ENCODE measurements at places on chromosomes 4 and X.

- DNase-seq: no peak
Measured at GRCh38 chrX:112844250-112844649, 3.6 kb upstream of the AMOT start.

GRCh38 chr4:71231129-71232055 is 107.4 kb upstream of the SLC4A4 start:
- DNase-seq: peak; percentile 73

DNA sequence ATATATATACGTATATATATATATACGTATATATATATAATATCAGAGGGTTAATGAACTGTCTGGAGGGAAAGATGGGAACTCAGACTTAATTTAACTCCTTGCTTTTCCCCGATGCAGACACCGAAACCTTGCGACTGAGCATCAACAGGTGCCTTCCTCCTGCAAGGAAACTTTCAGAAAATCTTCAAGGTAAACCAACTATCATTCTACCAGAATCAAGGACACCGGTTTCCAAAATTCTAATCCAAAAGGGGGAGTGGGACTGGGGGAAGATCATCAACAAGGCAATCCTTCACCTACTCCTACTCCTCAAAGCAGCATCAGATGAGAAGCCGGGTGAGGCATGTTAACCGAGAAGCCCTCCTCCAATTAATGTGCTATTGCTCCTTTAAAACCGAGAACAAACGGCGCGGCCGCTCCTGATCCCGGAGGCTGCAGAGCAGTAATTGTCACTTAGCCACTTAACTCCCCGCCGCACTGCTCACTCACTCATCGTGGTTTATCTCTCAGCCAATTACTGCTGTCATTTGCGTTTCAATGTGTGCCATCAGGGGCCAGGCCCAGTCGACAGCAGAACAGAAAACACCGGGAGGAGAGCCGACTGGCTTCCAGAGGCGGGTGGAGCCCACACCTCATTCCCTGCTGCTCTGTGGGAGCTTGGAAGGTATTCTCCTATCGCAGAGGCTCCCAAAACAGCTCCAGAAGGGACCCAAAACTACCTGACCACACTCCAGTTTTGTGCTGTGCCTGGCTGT is 61.7 kb downstream of the MAML3 start:
- no peak for DNase-seq

DNA sequence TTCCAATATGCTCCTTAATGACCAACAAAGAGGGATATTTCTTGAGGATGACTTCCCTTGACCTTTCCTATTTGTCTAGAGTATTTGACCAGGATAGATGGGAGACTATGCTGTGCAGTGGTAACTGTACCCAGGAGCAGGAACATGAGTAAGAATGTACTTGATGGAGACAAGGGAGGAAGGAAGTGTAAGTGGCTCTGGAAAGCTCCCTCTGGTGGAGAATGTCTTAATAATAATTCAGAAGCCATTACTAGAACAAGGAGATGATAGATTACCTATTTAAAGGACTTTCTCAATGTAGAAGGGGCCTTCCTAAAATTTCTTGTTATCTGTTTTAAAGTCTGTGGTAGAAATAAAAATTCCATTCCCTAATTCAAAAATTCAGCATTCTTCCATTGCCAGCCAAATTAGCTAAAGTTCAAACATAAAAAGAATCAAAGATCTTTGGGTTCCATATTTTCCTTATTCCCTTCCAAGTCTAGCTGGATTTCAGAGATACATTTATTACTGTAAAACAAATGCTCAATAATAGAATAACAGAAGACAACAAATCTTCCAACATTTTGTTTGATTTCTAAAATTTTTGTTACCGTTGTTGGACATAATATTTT is 83.8 kb downstream of the GRID2 start:
- DNase-seq: peak; percentile 20

DNA sequence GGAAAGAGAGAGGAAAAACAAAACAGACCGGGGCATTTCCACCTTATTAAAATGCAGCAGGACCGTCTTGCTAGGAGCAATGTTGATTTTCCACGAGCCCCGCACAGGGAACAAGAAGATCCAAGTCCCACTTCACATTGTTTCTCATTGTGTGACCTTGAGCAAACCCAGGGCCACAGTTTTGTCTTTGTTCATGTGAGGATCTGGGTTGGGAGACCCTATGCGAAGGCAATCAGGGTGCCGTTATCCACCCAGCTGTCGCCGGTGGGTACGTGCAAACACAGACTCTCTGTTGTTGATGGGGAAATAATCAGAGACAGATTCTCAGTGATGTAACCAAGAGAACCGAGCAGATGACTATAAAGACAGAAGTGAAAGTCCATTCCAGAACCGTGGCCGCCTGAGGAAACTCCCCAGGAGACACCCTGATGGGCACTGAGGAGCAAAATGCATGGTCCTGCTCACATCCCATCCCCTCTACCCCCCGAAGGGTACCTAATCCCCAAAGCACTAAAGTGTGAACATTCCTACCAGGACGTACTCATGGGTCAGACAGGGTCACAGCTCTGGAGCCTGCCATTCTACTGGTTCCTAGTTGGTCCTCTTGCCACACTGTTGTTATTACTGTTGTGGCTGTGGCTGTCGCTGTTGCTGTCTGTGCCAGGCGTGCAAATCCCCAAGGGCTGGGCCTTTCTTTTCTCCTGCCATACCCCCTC is 102.7 kb upstream of the RBPJ start:
- DNase-seq: no peak

DNA sequence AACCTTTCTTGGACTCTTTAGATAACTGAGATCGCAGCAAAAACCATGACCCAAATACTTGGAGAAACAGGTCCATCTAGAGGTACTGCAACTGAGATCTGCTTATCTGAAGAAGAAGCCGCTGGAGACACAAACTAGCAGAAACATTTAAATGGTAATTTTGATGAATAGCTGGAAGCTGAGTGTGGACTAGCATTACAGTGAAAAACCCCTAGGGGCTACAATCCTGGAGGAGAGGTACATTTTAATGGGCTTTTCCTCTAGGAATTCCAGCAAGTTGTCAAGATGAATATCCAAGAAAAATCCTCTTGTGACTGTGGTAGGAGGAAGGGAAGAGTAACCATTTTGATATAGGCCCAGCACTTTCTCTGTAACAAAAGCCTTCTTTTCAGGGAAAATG is 592.5 kb upstream of the GRIA3 start:
- no peak for DNase-seq

GRCh38 chr4:145881576-145881975 is 57.0 kb downstream of the ZNF827 start:
- DNase-seq: no peak

DNA sequence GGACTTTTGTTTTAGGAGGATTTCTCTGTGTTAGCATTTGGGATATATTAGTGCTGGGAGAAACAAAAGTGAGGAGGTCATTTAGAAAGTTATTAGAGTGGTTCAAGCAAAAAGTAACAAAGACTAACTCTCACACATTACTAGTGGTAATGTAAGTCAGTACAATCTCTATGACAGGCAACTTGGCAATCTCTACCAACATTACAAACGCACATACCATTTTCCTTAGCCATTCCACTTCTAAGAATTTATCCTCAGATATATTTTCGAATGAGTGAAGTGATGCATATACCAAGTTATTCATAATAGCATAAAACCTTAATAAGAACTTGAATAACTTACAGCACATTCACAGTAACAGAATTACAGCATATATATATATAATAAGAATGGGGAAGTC is 146.2 kb downstream of the PRSS12 start:
- DNase-seq: no peak

- DNase-seq: no peak
Measured at GRCh38 chrX:30948051-30948450, 59.0 kb upstream of the TAB3 start.

DNA sequence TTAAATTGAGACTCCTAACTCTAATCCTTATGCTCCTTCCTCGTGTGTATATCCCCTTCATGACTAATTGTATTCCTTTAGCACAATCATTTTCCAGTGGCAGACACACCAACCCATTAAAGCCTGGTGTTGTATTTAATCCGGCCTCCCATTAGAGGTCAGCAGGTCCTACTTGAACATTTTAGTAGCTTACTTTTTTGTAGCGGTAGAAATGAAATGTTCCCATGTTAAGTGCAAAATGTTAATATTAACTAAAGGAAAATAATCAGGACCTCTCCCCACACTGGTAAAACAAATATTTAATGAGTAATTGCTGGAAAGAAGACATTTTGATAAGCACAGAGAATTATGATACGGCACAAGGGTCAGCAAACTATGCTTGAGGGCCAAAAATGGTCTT is 3.4 kb downstream of the RAB33B start:
- no peak for DNase-seq

- no peak for DNase-seq
Measured at GRCh38 chr4:59945277-59945676, 1254.8 kb upstream of the ADGRL3 start.

DNA sequence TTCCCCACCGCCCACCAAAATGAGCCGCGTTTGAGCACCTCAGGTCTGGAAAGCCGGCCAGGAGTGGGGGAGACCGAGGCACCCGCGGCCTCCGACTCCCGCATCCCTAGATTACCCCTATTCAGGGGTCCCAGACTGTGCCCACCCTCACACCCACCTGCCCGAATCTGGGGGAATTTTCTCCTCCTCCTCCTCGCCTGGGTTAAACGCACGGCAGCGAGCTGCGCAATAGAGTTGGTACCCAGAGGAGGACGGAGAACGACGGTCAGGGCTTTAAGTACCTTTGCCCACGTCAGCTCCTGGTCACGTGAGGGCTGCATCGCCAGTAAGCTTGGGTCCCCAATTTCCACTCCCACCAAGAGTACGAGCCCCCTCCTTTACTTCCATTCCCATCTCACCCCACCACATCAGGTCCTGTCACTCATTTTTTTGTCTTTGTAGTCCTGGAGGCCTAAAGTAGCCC is at the start of gene ARMCX2:
TSS of gene ARMCX2 (minus strand) at position 250 of the 463 bp plus-strand sequence. CDS start 2,262 bp downstream, outside the sequence.
- DNase-seq: peak; percentile 79

DNA sequence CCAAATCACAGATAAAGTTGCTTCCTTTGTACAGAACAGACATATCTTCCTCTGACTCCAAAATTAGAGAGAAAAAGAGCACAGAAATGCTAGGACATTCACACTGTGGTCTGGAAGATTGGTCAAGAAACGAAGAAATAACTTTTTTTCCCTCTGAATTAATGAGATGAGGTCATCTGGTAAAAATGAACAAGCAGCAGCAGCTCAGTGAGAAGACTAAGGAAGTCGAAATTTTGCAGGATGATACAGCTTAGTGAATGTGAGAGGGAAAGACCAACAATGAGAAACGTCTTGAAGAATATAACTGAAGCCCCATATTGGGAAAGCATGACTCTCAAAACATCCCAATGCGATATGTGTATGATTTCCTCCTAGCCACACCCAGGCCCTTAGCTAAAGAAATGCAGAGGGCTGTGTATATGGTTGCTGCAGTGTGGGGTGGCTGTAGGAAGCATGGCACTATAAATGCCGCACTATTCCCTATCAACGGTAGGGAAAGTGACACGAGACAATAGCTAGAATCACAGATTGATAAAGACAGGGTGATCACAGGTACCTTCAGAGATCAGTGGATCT is 208.6 kb downstream of the VEGFC start:
- no peak for DNase-seq

- DNase-seq: no peak
Measured at GRCh38 chrX:8805974-8806373, 4.8 kb upstream of the FAM9A start.

GRCh38 chrX:12950851-12951594 is 23.9 kb upstream of the TMSB4X start:
- no peak for DNase-seq

- no peak for DNase-seq
Measured at GRCh38 chr4:160980091-160980490, 1183.7 kb downstream of the FSTL5 start.

GRCh38 chr4:95204873-95205272 is 343.9 kb downstream of the UNC5C start:
- DNase-seq: no peak

DNA sequence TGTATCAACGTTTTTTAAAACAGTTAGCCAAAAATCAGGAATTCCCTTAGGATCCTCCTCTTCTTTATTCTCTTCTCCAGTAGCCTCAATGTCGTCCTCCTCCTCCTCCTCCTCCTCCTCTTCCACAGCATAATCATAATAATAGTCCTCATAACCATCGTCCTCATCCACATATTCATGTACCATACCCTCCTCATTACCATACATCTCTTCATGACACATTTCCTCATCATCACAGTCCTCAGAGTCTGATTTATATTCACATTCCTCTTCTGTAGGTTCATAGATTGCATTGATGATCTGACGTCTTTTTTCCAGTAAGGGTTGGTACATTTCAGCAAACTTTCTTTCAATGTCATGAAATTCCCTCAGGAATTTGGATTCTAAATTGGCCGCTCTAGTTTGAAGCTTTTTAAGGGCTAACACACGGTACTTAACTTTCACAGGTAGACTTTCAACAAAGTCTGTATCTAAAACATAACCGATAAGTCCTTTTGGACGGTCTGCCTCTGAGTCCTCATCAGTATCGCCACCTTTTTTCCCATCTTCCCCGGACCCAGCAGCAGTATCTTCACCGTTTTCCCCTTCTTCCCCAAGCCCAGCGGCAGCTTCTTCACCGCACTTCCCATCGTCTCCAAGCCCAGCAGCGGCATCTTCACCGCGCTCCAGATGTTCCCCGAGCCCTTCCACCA is 771 bp downstream of the NAP1L2 start:
- DNase-seq: no peak

DNA sequence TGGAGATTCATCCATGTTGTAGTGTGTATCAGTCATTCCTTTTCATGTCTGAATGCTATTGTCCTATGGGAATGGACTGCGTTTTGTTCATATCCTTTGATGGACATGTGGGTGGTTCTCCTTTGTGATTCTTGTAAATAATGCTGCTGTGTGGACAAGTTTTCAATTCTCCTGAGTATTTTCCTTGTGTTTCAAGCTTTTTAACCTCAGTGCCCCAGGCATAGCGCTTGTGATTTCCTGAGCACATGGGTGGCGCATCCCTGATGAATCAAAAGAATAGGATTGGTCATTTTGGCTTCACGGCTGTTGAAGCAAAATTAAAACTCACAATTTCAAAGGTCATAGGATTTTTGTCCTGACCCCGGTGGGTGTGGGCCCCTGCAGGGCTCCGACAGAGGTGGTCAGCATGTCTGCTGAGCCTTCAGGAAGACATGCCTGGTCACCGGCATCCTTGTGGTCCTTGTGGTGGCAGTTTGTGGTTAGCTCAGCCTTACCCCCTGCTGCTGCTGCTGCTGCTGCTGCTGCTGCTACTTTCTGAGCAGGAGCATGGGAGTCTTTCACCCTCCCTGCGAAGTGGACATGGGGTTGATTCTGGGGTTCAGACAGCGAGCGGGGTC is 30.0 kb downstream of the SHROOM2 start:
- no peak for DNase-seq

- DNase-seq: no peak
Measured at GRCh38 chr4:76659103-76659490, 224.1 kb downstream of the SHROOM3 start.

GRCh38 chr4:649751-650310 is 24.2 kb downstream of the ATP5ME start:
- DNase-seq: no peak

GRCh38 chrX:110060846-110061537 is 58.1 kb downstream of the TMEM164 start:
- no peak for DNase-seq

- DNase-seq: no peak
Measured at GRCh38 chrX:136588036-136588435, 56.0 kb downstream of the VGLL1 start.
